ENCODE measurements at places on chromosomes 7 and 10. TPM values are rescaled to one million over a fixed set of nuclear protein-coding genes. Genes with fewer than 3 reads are reported as not detected.

PIP gene
- total RNA-seq = not detected

GRCh38 chr10:62626817-62627216 lies 177.7 kb upstream of the ADO start:
- no peaks in the 10 kb centered on the region for H3K27me3 ChIP-seq
- H3K36me3 ChIP-seq = no peaks in the 10 kb centered on the region
- H3K4me3 ChIP-seq = no peak overlapping the region
- H3K27ac ChIP-seq = no peak overlapping the region

- no peaks in the 10 kb centered on the region for H3K36me3 ChIP-seq
- H3K27me3 ChIP-seq = peaks cover 46% of the 10 kb centered on the region
- no peak overlapping the region for H3K27ac ChIP-seq
- no peaks in the 10 kb centered on the region for H3K4me1 ChIP-seq
- H3K4me3 ChIP-seq = no peak overlapping the region
- no peak for DNase-seq
Measured at GRCh38 chr7:96346293-96346953, 24.5 kb upstream of the SLC25A13 start.

DNA sequence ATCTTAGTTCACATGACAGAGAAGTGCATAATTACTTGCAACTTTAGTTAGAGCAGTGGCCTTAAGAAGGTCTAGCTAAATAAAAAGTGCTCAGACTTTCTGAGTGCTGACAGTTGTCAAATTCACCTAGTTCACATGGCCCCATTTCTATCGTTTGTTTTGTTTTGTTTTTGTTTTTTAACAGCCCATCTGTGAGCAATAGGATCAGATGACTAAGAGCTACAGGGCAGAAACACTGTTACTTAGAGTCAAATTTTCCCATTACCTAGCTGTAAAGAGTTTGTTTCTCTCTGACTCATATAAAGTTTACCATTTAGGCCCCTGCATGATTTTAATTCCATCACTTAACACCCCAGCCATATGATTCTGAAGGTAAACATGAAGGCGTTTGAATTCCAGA lies 18.8 kb downstream of the CAV1 start:
- H3K27me3 ChIP-seq = no peaks in the 10 kb centered on the region
- H3K36me3 ChIP-seq = peaks cover 9% of the 10 kb centered on the region
- no peaks in the 10 kb centered on the region for H3K4me1 ChIP-seq
- H3K27ac ChIP-seq = no peak overlapping the region

DNA sequence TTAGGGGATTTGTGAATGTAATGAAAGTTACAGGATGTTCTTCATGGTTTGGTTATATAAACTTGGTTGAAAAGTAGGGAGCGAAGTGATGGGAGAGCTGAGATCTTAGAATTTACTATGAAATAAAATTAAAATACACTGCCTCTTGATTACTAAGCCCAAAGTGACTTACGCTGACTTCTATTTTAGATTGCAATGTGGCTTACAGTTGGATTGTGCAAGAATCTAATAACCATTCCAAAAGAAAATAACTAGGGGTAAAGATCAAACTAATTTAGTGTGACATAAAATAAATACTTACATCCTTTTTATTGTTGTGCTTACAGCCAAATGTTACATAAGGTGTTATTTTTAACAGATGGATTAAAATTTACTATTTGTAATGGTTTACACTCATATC lies 15.3 kb downstream of the WNT16 start:
- no peak overlapping the region for H3K4me3 ChIP-seq
- no peak for DNase-seq
- no peaks in the 10 kb centered on the region for H3K27me3 ChIP-seq

DNA sequence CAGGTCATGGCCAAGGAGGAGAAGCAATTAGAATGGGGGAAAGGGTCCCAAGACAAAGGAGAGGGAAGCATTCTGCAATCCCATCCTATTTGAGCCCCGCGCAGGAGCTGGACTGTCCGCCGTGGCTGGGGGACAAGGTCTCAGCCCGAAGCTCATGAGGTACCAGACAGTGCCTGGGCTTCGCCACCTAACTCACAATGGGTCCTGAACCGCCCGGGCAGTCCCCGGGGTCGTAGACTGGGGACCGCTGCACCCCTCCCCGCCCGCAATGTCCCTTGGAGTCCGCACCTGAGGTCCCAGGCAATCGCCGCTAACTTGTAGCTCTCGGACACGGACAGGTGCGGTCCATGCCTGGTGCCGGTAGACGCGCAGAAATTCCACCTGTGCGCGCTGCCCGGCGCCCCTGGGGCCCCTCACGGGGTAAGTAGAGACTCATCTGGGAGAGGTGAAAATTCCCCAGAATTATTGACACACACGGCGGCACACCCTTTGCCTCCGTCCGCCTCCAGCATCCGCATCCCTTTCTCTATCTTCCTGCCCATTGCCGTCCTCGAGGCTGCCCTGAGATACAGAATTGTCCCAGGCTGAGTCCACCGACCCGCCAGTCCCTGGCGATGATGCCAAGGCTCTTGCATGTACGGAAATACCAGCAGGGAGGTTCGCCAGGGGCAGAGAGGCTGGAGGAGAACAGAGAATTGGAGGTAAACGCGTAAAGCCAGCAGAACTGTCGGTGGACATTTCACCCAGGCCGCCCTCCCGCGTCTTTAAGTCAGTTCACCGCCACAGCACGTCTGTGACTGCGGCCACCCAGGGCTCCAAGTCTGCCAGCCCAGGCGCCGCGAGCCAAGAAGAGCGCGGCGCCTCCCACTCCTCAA lies 1.8 kb downstream of the CHRM2 start:
- H3K27me3 ChIP-seq = no peaks in the 10 kb centered on the region
- no peaks in the 10 kb centered on the region for H3K4me1 ChIP-seq
- no peak overlapping the region for H3K27ac ChIP-seq
- H3K36me3 ChIP-seq = no peaks in the 10 kb centered on the region

DNA sequence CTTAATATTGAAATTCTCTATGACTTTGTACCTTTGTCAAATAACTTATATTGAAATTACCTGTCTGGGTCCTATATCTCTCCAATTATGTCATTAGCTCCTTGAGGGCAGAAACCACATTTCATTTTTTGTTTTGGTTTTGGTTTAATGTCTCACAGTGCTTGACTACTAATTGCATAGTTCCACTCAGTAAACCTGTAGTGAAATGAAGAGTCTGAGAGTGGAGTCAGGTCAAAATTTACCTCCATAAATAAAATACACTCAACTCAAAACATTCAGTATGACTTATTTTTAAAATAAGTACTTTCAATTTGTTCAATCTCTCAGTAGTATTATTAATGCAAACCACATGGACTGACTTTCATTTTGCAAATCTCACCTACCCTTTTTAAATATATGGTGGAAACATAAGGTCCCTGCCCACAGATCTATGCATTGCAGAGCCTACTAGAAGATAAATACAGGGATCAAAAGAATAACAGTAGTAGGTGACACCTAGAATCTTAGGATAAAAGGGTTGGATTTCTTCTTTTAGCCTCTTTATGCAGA lies 32.5 kb downstream of the PDE1C start:
- no peak for DNase-seq
- no peaks in the 10 kb centered on the region for H3K4me1 ChIP-seq
- H3K36me3 ChIP-seq = no peaks in the 10 kb centered on the region
- no peak overlapping the region for H3K4me3 ChIP-seq

- no peaks in the 10 kb centered on the region for H3K36me3 ChIP-seq
- no peak overlapping the region for H3K27ac ChIP-seq
- H3K4me1 ChIP-seq = no peaks in the 10 kb centered on the region
- no peak for DNase-seq
- H3K4me3 ChIP-seq = no peak overlapping the region
Measured at GRCh38 chr7:66507764-66508296, 120.9 kb upstream of the KCTD7 start.

GRCh38 chr7:40923626-40924025 lies 779.3 kb downstream of the INHBA start:
- H3K4me3 ChIP-seq = no peak overlapping the region
- no peaks in the 10 kb centered on the region for H3K27me3 ChIP-seq
- no peaks in the 10 kb centered on the region for H3K36me3 ChIP-seq

- no peak overlapping the region for H3K27ac ChIP-seq
- no peaks in the 10 kb centered on the region for H3K4me1 ChIP-seq
- DNase-seq = no peak
- H3K27me3 ChIP-seq = no peaks in the 10 kb centered on the region
Measured at GRCh38 chr7:28174901-28175661, 5.5 kb downstream of the JAZF1 start.

- no peaks in the 10 kb centered on the region for H3K27me3 ChIP-seq
- DNase-seq = no peak
- no peak overlapping the region for H3K27ac ChIP-seq
- H3K36me3 ChIP-seq = no peaks in the 10 kb centered on the region
- H3K4me1 ChIP-seq = no peaks in the 10 kb centered on the region
Measured at GRCh38 chr10:24086296-24087086, 122.4 kb upstream of the KIAA1217 start.

DNA sequence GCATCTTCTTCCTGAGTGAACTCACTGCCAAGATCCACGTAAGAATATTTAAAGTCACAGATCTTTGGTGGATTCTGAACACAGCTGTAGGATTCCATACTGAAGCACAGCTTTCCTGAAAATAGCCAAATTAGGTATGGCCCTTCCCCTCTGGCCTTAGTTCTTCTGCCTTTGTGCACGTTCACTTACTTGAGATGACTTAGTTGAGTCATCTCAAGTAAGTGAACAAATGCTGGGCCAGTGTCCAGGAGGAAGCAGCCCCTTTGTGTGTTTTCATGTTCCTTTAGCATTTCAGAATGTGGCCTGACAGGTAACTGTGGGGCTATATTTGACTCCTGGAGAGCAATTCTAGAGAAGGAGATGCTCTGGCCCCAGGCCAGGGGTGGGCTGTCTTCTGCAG lies 51.5 kb downstream of the CCNY start:
- DNase-seq = no peak
- H3K36me3 ChIP-seq = no peaks in the 10 kb centered on the region
- no peak overlapping the region for H3K4me3 ChIP-seq
- H3K4me1 ChIP-seq = no peaks in the 10 kb centered on the region
- H3K27me3 ChIP-seq = no peaks in the 10 kb centered on the region

DNA sequence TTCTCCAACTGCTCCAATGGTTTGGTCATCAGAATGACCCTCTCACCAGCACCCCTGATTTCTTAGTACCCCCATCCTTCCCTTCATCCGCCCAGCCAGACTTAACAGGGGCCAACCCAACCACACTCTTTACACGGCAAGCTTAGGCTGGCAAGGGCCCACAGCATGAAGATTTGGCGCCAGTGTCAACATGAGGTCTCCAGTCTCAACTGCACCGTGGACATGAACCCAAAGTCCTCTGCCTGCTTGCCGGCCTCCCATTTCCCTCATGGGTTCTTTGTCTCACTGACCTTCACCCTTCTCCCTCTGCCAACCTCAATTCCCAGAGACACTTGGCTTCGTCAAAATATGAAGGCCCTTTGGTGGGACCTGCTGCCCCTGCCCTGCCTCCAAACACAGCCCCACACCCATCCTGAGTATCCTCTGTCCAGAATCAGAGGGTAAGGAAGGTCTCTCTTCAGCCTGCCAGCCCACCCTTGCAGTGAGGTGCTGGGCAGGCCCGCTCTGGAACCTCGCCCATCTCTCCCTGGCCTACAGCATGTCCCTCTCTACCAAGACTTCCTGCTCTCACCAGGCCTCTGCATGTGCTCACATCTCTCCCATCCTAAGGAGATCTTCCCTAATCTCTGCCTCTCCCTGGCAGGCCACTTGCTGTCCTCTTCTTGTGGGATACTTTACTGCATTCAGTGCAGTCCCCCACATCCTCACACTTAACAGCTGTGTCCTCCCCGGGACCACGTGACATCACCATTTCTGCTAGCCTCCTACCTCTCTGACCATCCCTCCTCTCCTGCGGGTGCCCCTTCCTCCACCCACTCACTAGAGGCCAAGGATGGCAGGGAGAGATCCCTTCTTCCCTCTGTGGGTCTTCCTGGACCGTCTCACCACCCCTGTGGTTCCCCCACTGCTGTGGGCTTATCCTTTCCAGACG lies 91.7 kb upstream of the ZMIZ1 start:
- DNase-seq = no peak
- no peaks in the 10 kb centered on the region for H3K27me3 ChIP-seq
- H3K36me3 ChIP-seq = no peaks in the 10 kb centered on the region
- H3K4me1 ChIP-seq = peaks cover 23% of the 10 kb centered on the region

DNA sequence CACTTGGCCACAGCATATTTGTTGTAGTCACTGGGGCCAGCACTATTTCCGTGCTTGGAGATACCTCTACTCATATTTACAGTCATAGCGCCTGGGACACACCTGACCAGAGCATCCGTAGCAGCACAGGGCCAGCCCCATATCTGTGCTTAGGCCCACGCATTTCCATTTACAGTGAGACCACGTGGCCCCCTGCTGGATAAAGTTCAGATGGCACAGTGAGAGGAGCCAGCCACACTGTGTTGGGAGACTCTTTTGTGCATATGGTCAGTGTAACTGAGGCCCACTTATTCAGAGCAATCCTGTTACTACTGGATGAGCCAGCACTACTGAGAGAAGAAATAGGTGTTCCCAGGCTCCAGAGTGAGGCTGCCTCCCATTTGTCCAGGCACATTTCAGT lies 455.3 kb downstream of the REEP3 start:
- peak; percentile 48 for DNase-seq
- H3K4me1 ChIP-seq = peaks cover 6% of the 10 kb centered on the region
- H3K36me3 ChIP-seq = no peaks in the 10 kb centered on the region
- H3K27ac ChIP-seq = no peak overlapping the region

DNA sequence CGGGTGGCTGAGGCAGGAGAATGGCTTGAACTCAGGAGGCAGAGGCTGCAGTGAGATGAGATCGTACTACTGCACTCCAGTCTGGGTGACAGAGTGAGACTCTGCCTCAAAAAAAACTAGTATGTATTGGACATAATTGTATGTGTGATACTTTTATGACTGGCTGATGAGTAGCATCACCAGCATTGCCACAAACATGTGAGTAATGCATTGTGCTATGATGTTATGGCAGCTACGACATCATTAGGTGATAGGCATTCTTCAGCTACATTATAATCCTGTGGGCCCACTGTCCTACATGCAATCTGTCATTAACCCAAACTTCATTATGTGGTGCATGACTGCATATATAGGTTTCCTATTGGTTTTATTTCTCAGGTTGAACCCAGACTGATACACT lies 352.4 kb downstream of the GALNT17 start:
- H3K27ac ChIP-seq = no peak overlapping the region
- H3K27me3 ChIP-seq = no peaks in the 10 kb centered on the region
- H3K36me3 ChIP-seq = no peaks in the 10 kb centered on the region
- DNase-seq = no peak
